ENCODE measurements at places on chromosomes 7 and 10. TPM values are rescaled to one million over a fixed set of nuclear protein-coding genes. Genes with fewer than 3 reads are reported as not detected.

DNA sequence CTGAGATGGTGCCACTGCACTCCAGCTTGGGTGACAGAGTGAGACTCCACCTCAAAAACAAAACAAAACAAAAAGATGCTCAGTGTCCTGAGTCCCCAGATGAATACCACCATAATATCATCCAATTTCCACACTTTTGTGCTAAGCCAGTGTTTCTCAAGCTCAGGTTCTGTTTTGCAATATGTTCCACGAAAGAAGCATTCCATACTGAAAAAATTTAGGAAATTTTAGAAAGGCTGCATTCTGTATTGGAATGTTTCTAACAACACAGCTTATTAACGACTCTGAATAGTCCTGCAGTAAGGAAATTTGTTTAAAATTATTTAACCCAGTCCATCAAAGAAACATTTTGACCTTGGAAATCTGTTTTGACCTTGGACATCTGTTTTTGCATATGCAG, 142.4 kb downstream of the EPC1 start:
- H3K36me3 ChIP-seq: no peaks in the 10 kb centered on the region
- no peak overlapping the region for H3K27ac ChIP-seq
- no peak overlapping the region for H3K4me3 ChIP-seq
- no peaks in the 10 kb centered on the region for H3K4me1 ChIP-seq
- no peaks in the 10 kb centered on the region for H3K27me3 ChIP-seq

GRCh38 chr7:24800073-24800472, 42.8 kb upstream of the GSDME start:
- DNase-seq: no peak
- no peaks in the 10 kb centered on the region for H3K27me3 ChIP-seq
- H3K36me3 ChIP-seq: peaks cover 40% of the 10 kb centered on the region
- no peak overlapping the region for H3K4me3 ChIP-seq

DNA sequence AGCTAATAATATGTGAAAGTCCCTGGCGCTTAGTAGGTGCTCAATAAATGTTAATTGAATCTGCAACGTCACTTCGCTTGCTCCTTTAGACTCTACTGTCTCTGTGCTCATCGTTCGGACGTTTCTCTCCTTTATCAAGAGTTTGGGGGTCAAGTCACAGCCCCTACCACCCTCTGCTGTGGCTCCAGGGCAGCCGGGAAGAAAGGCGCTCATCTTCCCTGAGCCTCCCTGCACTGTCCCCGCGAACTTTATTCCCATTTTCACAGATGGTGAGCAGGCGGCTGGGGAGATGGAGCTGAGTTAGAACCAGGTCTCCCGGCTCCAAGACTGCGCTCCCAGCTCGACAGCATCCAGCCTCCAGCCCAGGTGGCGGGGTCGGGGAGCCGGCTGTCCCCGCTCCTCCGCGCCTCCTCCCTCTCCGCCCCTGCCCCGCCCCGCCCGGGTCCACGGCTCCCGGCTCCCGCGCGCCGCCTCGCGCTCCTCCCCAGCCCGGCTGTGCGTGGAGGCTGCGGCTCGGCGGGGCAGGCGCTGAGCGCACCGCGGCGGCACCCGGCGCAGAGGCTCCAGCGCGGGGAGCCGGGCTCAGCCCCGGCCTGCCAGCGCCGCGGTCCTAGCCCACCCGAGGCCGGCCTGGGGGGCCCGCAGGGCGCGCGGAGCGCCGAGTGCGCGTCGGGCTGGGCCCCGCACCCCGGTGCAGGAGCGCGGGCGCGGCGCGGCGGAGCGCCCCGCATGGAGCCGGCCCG, at the start of gene CLEC2L:
TSS of gene CLEC2L (plus strand) at position 487 of the 743 bp plus-strand sequence. CDS start at position 730, 243 bp downstream.
- H3K4me1 ChIP-seq: no peaks in the 10 kb centered on the region
- peaks cover 5% of the 10 kb centered on the region for H3K36me3 ChIP-seq
- H3K27ac ChIP-seq: no peak within 1 kb of the TSS
- peaks cover 42% of the 10 kb centered on the region for H3K27me3 ChIP-seq

The CDK14 gene
- 2.8 TPM for total RNA-seq

DNA sequence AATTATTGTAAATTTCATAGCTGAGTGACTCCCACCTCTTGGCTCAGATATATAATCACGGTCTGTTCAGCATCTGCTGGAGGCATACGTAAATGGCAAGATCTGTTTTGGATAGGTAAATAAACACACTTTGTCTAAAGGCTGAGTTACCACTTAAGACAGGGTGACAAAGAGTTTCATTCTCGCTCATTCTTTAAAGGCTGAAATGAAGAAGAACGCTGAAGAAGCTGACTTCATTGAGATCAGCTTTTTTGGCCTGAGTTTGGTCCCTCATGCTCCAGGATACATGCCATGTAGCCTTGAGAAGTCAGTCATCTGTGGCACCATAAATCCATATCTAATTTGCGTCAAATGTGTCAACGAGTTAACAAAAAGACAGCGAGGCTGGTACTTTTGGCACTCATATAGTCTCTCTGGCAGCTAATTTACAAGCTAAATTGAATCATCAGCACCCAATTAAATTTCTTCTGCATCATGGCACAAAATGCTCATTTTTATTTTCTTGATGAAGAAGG, 309.9 kb downstream of the GPAM start:
- H3K27me3 ChIP-seq: no peaks in the 10 kb centered on the region
- H3K36me3 ChIP-seq: no peaks in the 10 kb centered on the region
- H3K27ac ChIP-seq: no peak overlapping the region
- no peak for DNase-seq
- H3K4me3 ChIP-seq: no peak overlapping the region

- H3K4me1 ChIP-seq: peaks cover 25% of the 10 kb centered on the region
- DNase-seq: no peak
These were observed 172.7 kb downstream of the PLXNA4 start for GRCh38 chr7:132403465-132404110.

The PRSS37 gene
- total RNA-seq: not detected

The GPR85 gene
- 0.08 TPM for total RNA-seq

The KLF14 gene
- total RNA-seq: not detected

- no peak for DNase-seq
- no peak overlapping the region for H3K27ac ChIP-seq
- peaks cover 13% of the 10 kb centered on the region for H3K4me1 ChIP-seq
- no peaks in the 10 kb centered on the region for H3K27me3 ChIP-seq
- no peak overlapping the region for H3K4me3 ChIP-seq
These were observed 17.8 kb upstream of the PDLIM1 start for GRCh38 chr10:95308389-95309302.

The GCK gene
- 0.24 TPM for total RNA-seq

GRCh38 chr7:37449621-37450020, 957 bp upstream of the ELMO1 start:
- peak overlapping the region; percentile 84 for H3K27ac ChIP-seq
- H3K4me1 ChIP-seq: peaks cover 49% of the 10 kb centered on the region
- no peak for DNase-seq
- no peaks in the 10 kb centered on the region for H3K27me3 ChIP-seq

DNA sequence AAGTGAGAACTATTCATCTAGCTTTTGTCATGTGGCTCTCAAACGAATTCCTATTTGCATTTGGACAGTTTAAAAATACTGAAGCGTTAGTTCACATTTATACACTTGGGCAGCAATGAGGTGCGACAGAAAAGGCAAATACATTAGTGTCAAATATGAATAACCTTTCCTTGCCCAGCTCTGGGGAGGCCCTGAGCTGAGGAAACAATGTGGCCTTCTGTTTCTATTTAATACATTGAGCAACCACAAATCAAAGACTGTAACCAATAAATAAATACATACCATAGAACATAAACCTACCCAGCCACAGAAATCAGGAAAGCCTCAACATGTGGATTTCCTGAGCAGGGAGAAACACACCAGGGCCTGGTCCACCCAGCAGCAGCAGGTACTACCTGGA, 585.2 kb downstream of the PARD3 start:
- H3K4me3 ChIP-seq: no peak overlapping the region
- peaks cover 15% of the 10 kb centered on the region for H3K27me3 ChIP-seq
- no peak overlapping the region for H3K27ac ChIP-seq
- no peak for DNase-seq

The SPDYE6 gene
- total RNA-seq: not detected

GRCh38 chr7:79341902-79342301, 111.6 kb downstream of the MAGI2 start:
- no peak overlapping the region for H3K4me3 ChIP-seq
- no peaks in the 10 kb centered on the region for H3K36me3 ChIP-seq
- H3K27ac ChIP-seq: no peak overlapping the region
- no peaks in the 10 kb centered on the region for H3K27me3 ChIP-seq
- no peak for DNase-seq

The COL26A1 gene
- total RNA-seq: not detected

DNA sequence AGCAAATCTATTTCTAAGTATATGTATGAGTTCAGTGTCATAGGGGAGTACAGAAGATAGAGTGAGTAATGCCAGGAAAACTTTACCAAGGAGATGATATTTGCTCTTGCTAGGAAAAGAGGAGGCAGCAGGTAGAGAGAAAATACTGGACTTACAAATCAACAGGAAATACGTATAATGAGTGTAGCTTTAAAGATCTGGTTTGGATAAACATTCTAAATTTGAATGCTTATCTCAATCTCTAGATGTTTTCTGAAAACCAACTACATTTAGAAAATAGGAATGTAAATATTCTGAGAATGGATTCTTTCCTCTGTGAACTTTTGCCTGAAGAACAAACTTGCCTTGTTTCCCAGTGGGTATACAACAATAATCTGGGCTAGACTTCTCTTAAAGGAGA, 46.9 kb upstream of the GNAI1 start:
- H3K27me3 ChIP-seq: no peaks in the 10 kb centered on the region
- no peaks in the 10 kb centered on the region for H3K4me1 ChIP-seq
- no peak overlapping the region for H3K27ac ChIP-seq
- no peak for DNase-seq

GRCh38 chr10:94427166-94427565, 24.8 kb downstream of the TBC1D12 start:
- no peak overlapping the region for H3K4me3 ChIP-seq
- no peak overlapping the region for H3K27ac ChIP-seq
- H3K27me3 ChIP-seq: no peaks in the 10 kb centered on the region
- H3K36me3 ChIP-seq: no peaks in the 10 kb centered on the region
- H3K4me1 ChIP-seq: no peaks in the 10 kb centered on the region
- DNase-seq: no peak

DNA sequence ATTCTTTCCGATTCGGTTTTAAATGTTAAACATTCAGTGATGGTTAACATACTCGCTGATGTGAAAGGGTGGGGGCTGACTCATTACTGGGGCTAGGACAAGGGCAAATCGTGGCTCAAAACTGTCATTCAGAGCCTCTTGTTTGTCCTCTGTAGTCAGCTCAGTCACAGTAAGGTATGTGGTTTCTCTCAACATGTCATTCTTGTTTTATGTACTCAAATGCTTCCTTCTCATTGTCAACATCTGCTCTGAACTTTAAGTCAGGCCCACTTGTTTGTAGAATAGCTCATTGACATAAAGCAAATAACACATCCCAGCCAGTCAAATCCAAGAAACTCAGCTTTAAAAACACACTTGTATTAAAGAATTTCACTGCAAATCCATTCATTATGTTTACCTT, 7.3 kb downstream of the SLC16A9 start:
- no peak overlapping the region for H3K4me3 ChIP-seq
- H3K4me1 ChIP-seq: no peaks in the 10 kb centered on the region
- no peak overlapping the region for H3K27ac ChIP-seq
- DNase-seq: no peak
- H3K36me3 ChIP-seq: no peaks in the 10 kb centered on the region

- H3K36me3 ChIP-seq: no peaks in the 10 kb centered on the region
- H3K4me1 ChIP-seq: no peaks in the 10 kb centered on the region
- no peak overlapping the region for H3K4me3 ChIP-seq
These were observed 131.7 kb downstream of the DPP6 start for GRCh38 chr7:154183946-154184345.

DNA sequence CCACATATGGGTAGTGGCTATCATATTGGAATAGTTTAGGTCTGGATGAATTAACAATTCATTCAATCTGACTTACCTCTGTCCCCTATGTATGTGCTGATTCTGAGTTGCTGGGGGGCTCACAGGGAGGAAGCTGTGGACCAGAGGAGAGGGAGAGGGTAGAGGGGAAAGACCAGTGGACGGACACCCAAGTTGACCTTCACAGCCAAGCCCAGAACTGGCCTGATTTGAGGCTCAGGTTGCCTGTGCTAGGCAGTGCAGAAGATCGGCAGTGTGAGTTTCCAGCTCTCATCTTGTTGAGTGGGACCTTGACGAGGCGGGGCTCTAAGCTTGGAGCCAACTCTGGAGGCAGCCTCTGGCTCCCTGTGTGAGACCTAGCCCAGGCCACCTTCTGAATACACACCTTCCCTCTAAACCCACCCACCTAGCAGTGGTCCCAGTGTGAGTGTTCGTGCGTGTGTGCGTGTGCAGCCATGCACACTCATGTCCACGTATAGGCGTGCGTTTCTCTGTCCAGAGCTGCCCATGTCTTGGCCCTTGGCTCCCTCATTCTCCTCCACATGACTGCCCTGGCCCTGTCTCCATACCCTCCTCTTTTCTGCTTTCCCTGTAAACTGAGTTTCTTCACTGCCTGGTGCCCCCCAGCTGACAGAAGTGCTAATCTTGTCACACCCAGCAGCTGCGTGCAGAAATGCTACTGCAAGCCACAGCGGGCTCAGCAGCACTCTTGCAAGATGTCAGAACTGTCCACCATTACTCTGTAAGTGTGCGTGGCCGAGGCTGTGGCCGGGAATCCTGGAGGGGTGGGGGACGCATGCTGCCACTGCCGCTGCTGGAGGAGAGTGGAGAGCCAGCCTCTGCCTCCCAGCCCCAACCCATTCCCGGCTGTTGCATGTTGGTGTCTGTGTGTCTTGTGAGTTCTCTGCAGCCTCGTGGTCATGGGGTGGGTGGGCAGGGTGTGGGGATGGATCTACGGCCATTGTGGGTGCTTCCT, 47.6 kb downstream of the ADCYAP1R1 start:
- no peak overlapping the region for H3K4me3 ChIP-seq
- no peak overlapping the region for H3K27ac ChIP-seq
- peaks cover 2% of the 10 kb centered on the region for H3K27me3 ChIP-seq
- H3K4me1 ChIP-seq: no peaks in the 10 kb centered on the region
- H3K36me3 ChIP-seq: no peaks in the 10 kb centered on the region

- no peaks in the 10 kb centered on the region for H3K4me1 ChIP-seq
- H3K27ac ChIP-seq: no peak overlapping the region
- H3K4me3 ChIP-seq: no peak overlapping the region
- H3K27me3 ChIP-seq: no peaks in the 10 kb centered on the region
- no peak for DNase-seq
These were observed 32.9 kb downstream of the RNF32 start for GRCh38 chr7:156673454-156673853.

- H3K27me3 ChIP-seq: peaks cover 6% of the 10 kb centered on the region
- H3K4me1 ChIP-seq: no peaks in the 10 kb centered on the region
- no peak overlapping the region for H3K4me3 ChIP-seq
- H3K27ac ChIP-seq: no peak overlapping the region
- no peak for DNase-seq
These were observed 36.8 kb downstream of the MYOF start for GRCh38 chr10:93445097-93445960.

The COL17A1 gene
- not detected for total RNA-seq

The ATXN7L1 gene
- 5.4 TPM for total RNA-seq

The FFAR4 gene
- not detected for total RNA-seq

The LRRC4 gene
- 0.07 TPM for total RNA-seq
